Left renal cortex interstitium (tissue), 4 donors: ENCODE measurements at places on chromosomes 13 and 19. TPM values are rescaled to one million over a fixed set of nuclear protein-coding genes. Genes with fewer than 3 reads are reported as not detected.

DNA sequence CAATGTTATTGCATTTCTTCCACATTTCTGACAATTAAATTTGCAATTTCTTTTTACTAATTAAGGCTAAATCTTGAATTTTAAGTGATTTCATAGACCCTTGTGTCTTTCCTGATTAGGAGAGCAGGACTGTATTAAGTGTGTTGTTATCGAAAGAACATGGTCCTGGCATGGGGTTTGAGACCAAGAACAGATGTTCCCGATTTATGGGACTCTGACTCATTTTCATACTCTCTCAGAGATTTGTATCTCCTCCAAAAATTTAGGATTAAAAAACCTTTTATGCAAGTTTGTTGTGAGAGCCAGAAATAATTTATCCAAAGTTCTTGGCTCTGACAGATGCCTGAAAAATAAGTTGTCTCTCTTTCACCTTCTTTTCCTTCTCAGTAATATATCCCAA lies 589.3 kb upstream of the ARGLU1 start:
- DNase-seq = no peak

- no peak for DNase-seq
Observed at GRCh38 chr13:108572782-108573211, 56.6 kb upstream of the MYO16 start.

DNA sequence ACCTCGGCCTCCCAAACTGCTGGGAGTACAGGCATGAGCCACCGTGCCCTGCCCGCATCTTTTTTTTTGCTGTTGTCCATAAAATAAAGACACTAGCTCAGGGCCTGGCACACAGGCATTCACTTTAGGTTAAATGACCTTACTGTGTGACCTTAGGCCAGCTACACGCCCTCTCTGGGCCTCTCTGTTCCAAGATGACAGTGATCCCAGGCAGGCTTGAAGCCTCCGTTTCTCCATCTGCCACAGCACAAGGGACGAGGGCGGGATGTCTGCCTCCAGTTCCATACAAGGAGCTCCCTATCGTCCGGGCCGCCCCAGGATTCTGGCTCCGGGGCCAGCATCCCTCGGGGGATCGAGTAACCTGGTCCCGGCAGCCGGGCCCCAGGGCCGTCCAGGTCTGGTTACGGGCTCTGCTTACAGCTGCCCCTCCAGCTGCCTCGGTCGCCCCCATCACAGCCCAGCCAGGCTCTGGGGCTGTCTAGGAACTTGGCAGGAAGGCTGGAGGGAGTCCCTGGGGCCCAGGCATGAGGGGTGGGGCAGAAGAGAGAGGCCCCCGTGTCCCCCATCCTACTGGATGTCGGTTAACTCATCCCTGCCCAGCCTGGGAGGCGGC lies 11.9 kb upstream of the SEMA6B start:
- DNase-seq = no peak

DNA sequence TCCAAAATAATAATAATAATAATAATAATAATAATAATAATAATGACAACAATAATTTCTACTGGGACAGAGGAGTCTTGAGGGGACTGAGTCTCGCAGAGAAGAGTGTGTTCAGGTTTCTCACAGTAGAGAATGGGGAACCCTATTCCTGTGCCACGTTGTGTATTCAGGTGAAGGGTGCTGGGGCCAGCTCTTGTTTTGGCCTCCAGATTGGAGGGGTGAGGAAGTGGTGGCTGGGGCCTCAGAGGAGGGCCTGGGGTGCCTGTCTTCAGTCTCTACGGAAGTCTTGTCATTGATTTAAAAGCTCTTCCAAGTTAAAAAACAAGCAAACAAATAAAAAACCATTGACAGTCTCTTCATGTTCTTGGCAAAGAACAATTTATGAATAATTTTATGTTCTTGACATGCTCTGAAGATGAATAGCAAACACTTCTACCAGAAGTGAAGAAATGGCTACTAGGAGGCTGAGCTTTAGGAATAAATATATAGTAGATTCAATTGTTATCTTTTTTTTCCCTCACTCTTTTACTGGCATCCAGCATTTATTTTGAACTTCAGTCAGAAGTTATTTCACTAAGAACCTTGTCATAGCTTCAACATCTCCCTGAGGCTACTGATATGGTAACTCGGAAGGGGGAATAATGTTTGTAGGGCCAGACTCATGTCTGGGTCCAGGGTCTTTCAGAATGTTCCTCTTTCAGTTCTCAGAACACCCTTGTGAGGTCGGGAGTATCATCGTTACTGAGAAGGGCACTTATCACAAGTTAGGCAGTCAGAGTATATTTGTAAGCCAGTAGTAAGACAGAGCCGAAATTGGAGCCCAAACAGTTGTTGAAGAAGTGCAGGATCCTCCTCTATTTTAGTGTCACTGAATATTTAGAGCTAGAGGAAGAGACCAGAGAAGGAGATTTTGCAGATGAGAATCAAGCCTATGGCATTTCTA lies 13.1 kb downstream of the LRCH1 start:
- DNase-seq = no peak

- no peak for DNase-seq
Observed at GRCh38 chr19:32174386-32175113, 170.9 kb upstream of the ZNF507 start.

- no peak for DNase-seq
Observed at GRCh38 chr19:10809651-10810285, 26.2 kb downstream of the TMED1 start.

- no peak for DNase-seq
Observed at GRCh38 chr13:47303626-47304025, 406.8 kb upstream of the HTR2A start.

DNA sequence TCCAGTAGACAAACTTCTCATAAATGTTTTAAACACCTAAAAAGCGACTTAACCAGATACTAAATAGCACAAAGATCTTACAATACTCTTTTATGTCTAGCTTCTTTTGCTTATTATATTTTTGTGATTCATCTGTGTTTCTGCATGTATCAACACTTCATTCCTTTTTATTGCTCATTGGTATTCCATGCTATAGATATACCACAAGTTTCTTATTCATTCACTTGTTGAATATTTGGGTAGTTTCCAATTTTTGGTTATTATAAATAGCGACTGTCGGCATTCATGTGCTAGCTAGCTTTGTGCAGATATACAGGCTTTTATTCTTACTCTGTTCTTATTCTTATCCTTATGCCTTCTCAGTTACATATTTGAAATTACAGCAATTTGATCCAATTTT lies 50.0 kb upstream of the RGCC start:
- no peak for DNase-seq

DNA sequence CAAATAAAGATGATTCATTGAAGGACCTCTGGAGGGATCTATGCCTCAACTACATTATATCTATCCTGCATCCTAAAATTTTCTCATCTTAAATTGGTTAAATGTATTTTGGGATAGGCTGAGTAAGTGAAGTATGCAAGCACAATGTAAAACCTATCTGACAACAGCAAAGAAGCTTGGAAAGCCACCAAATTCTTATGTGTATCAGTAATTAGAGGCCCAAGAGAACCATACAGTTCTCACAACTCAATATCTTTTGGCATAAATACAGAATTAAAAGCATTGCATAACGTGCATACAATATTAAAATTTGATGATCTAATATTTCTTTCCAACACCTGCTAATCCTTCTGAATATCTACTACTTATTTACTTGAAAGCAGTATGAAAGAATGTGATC lies 13.0 kb downstream of the POSTN start:
- DNase-seq = no peak

DNA sequence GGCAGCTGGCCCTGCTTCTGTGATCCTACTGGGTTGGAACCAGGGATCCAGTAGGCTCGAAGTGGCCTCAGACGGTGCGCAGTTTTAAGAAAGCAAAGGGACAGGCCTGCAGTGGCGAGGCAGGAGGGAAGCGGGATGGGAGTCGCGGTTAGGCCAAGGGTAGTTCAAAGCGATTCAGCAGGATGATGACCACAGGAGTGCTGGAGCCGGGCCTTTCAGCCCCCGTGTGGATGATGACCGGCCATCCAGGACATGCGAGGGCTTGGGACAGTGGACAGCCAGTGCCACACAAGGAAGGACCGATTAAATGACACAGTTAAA lies 854 bp downstream of the RNASEH2B start:
- peak; percentile 65 for DNase-seq

DNA sequence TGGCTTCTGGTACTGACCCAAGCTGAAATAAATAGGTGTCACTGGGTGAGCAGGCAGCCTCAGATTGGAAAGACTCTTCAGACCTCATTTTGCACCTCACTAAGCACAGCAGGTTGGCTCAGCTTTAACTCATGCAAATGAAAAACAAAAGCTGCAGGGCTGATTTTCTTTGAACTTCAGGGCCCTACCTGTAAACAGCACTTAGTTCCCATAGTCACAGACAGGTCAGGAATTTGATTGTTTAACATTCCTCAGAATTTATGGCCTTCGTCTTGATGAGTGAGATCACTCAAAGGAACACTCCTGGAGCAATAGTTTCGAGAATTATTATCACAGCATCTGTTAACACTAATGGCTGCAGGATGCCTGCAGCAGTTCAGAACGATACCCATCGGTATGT lies 718.5 kb downstream of the EFNB2 start:
- DNase-seq = peak; percentile 22

DNA sequence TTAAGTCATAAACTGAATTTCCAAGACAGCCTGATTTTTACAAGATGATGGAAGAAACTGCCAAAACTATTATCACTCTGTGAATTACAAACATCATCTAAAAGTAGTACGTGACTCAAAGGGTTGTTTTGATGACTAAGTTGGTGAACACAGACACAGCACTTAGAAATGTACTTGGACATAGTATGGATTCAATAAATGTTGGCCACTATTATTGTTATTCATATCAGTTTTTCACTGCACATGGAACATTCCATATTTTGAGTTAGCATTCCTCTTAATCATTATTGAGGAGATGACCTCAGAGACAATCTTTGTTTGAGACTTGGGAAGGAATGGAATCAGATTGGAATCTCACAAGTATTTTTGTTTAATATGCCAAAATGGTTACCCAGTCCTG lies 172.9 kb downstream of the OXGR1 start:
- no peak for DNase-seq

DNA sequence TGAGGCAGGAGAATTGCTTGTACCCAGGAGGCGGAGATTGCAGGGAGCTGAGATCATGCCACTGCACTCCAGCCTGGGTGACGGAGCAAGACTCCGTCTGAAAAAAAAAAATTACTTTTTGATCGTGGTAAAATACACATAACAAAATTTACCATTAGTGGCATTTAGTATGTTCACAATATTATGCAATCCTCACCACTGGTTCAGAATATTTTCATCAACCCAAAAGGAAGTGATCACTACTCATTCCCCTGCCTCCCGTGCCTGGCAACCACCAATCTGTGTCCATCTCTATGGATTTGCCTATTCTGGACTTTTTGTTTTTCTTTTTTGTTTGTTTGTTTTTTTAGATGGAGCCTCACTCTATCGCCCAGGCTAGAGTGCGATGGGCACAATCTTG lies 1.2 kb upstream of the PALM3 start:
- no peak for DNase-seq

DNA sequence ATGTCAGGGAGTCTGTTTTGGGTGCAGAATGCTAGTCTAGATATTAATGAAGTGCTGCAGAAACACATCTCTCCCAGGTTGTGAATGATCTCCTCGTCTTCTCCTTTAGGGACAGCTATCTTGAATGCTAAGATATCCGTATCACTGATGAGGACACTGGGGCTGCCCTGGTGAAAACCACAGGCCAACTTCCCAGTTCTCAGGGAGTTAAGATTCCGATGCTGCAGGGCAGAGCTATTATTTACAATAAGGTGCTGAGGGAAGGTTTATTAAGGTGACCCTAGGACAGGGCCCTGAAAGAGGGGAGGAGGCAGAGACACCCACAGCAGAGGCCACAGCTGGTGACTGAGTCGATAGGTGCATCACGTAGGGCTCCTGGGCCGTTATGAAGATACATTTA lies 66.1 kb downstream of the TNFRSF19 start:
- DNase-seq = no peak

GRCh38 chr19:53951436-53951835 lies 11.3 kb upstream of the CACNG8 start:
- no peak for DNase-seq

- DNase-seq = no peak
Observed at GRCh38 chr19:6822311-6822670, 49.8 kb downstream of the VAV1 start.

- no peak for DNase-seq
Observed at GRCh38 chr13:92804346-92804745, 422.3 kb upstream of the GPC6 start.

DNA sequence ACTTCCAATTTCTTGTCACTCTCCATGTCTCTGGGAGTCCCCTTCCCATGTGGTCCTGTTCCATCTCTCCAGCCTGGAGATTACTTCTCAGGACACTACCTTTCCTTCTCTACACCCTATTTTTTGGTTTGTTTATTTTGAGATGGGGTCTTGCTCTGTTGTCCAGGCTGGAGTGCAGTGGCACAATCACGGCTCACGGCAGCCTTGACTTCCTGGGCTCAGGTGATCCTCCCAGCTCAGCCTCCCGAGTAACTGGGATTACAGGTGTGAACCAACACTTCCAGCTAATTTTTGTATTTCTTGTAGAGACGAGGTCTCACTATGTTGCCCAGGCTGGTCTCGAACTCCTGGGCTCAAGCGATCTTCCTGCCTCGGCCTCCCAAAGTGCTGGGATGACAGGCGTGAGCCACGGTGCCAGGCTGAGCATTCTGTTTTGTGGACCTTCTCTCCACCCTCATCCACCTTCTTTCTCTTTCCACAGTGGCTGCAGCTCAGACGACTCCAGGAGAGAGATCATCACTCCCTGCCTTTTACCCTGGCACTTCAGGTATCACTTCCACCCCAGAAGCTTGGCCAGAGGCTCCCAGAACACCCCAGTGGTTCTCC lies 644 bp downstream of the HCST start:
- DNase-seq = no peak

DNA sequence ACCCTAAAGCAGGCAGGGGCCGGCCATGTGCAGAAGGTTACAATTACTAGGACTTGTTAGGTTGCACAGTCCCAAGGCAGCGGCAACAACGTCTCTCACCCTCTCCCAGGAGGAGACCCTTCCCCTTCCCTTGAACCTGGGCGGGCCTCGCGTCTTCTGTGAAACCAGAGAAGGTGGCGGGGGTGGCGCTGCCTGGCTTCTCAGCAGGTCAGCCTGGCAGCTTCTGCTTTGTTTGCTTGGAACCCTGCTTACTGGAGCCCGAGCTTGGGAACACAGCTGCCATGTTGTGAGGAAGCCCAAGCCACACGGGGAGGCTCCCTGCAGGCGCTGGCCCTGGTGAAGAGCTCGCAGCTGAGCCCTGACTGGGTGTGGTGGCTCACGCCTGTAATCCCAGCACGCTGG lies 15.5 kb downstream of the MKNK2 start:
- DNase-seq = no peak

DNA sequence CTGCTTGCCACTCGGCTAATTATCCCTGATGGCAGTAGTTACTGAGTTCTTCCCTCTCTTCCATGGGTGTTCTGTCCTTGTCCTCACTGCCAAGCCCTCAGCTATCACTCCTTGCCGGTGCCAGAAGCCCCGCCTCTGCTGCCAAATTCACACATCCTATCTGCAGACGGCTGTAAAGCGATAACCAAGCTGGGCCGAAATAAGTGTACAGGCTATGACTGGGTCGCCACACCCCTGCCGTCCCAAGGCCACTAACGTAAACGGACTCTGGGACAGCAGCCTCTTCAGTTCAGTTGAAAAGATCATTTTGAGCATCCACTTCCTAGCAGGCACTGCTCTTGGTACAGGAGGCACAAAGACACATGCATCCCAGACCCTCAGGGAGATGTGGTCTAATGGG lies 13.3 kb downstream of the SLC7A1 start:
- DNase-seq = no peak

The ZNF723 gene
- polyA plus RNA-seq = 0.16 TPM

The ZNF606 gene
- polyA plus RNA-seq = 32.6 TPM

The RPL28 gene
- polyA plus RNA-seq = 1,176 TPM

The HSH2D gene
- 0.99 TPM for polyA plus RNA-seq

The KLK15 gene
- polyA plus RNA-seq = not detected

The ZNF808 gene
- 18.7 TPM for polyA plus RNA-seq
